Left ventricle myocardium inferior (tissue), 1 donor: ENCODE measurements at places on chromosomes 7 and 10.

GRCh38 chr10:82674036-82674435 is 799.0 kb downstream of the NRG3 start:
- no peak for DNase-seq

GRCh38 chr10:26525586-26525985 is 87.4 kb downstream of the APBB1IP start:
- DNase-seq = no peak

GRCh38 chr10:114706458-114707055 is 48.5 kb upstream of the ABLIM1 start:
- no peak for DNase-seq

DNA sequence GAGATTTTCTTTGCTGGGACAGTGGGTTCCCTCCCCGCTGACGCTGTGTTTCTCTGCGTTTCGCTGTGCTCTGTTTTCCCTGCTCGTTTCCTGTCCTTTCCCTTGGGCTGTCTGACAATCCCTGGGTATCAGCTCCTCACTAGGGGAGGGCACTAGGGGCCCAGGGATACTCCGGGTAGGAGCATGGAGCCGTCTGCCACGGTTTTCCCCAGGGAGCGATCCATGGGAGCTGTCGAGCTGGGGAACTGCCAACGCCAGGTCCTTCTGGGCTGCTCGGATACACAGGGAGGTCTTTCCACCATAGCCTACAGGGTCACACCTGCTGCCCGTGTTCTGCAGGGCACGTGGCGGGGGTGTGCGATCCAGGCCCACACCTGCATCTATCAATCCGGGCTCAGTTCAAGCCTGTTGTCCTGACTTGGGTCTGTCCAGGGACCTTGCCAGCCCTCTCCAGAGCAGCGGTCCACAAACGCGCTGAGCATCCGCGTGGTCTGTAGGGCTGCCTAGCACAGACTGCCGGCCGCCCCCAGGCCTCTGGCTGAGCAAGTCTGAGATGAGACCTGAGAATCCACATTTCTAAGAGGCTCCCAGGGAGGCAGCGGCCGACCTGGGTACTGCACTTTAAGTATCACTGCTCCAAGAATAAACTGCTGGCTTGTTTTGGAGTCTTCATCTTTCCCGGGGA is 263.1 kb downstream of the ELFN1 start:
- DNase-seq = no peak

DNA sequence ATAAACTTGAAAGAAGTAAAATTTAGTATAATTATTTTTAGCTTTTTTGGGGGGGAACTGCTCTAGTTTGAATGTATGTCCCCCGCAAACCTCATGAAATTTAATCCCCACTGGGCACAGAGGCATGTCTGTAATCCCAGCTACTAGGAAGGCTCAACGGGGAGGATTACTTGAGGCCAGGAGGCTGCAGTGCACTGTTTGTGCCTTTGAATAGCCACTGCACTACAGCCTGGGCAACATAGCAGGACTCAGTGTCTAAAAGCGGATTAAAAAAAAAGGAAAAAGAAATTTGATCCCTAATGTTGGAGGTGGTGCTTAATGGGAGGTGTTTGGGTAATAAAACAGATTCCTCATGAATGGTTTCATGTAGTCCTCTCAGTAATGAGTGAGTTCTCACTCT is 43.1 kb upstream of the PHF14 start:
- no peak for DNase-seq

GRCh38 chr10:64733980-64734379 is 1212.8 kb downstream of the REEP3 start:
- no peak for DNase-seq

- DNase-seq = no peak
These were observed 495.1 kb downstream of the AUTS2 start for GRCh38 chr7:70093205-70093904.

GRCh38 chr7:32045228-32045627 is 25.0 kb downstream of the PDE1C start:
- no peak for DNase-seq

GRCh38 chr10:112872728-112873127 is 77.3 kb upstream of the TCF7L2 start:
- no peak for DNase-seq

DNA sequence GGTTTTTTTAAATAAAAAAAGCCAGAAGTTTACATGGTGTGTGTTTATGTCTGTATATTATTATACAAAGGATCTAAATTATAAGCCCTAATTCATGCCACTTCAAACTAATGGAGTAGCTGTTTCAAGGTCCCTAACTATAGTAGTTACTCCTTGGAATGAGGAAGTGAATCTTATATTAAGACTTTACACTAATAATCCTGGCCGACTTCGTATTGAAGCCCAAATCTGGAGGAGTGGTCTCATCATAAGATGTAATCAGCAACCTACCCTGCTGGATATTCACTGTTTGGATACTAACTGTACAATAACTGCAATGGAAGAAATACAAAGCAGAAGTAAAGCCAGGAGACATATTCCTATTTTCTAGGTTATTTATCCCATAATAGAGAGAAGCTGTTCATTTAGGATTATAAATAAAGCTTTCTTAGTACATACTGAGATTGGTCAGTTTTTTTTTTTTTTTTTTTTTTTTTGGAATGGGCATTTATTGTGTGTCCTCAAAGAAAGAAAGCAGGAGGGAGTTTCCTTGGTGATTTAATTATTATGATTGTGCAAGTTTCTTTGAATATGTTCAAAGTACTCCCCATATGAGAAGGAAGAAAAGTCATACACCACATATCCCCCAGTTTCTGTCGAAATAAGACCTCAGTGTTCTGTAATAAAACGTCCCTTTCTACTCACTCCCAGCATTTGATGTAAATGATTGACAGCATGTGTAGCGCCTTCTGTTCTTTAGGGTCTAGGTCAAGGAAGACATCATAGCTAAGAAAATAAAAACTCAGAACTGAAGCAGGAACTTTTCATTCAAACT is 397.8 kb downstream of the EXOC4 start:
- DNase-seq = no peak

GRCh38 chr7:126079151-126079550 is 1149.5 kb upstream of the POT1 start:
- no peak for DNase-seq

DNA sequence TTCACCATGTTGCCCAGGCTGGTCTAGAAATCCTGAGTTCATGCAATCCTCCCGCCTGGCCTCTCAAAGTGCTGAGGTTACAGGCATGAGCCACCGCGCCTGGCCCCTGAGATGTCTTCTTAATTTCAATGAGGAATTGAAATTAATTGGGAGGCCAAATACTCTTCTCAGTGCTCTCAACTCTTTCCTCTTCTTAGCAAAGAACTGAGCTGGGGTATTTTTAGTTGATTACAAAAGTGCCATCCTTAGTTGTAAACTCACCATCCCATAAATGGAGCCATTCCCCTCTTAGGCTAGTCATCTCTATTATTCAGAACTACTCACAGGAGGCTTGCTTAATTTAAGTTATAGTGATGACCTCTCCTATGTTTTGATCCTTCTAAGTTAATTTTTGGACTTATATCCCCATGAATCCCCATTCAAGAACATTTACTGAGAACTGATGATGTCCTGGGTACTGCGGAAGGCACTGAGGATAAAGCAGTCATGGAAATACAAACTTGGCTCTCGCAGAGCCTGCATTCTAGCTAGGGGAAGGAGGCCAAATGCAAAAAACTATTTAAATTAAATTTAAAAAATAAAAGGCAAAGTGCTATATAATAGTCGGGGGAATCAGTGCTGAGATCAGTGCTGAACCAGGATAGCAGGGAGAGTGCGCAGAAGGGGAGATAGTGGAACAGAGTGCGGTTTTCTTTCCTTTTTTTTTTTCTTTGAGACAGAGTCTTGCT is 145.3 kb downstream of the SFMBT2 start:
- no peak for DNase-seq

- DNase-seq = no peak
These were observed 9.3 kb downstream of the TCF7L2 start for GRCh38 chr10:112959207-112959838.

GRCh38 chr10:62437696-62438095 is 63.5 kb downstream of the ZNF365 start:
- no peak for DNase-seq

GRCh38 chr10:52517012-52517411 is 202.9 kb downstream of the DKK1 start:
- DNase-seq = no peak

GRCh38 chr7:19377611-19378344 is 232.6 kb upstream of the FERD3L start:
- no peak for DNase-seq

GRCh38 chr10:23338886-23339285 is 5.7 kb downstream of the C10orf67 start:
- DNase-seq = no peak

DNA sequence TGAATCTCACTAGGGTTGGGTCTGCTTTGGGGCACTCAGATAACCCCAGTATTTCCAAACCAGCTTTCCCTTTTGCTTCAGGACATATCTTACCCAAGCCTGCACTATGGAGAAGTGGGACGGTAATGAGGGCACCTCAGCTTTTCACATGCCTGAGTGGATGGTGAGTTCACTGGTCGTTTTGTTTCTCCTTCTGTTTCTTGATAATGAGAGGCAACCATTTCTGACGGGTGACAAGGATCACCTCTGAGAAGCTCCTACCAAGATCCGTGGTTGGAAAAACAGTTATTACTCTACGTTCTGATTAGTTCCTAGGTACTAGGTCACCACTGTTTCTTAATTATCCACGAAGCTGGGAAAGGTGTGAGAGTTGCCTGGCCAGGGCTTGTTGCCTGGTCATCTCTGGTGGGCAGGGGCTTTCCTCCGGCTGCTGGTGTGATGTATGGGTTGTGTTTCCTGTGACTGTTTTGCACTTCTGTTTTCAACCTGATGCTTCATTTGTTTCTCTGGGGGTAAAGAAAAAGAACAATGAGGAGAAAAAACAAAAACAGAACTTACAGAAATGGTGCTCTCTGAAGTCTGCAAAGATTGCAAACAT is 65.7 kb upstream of the STRIP2 start:
- no peak for DNase-seq

GRCh38 chr7:25857376-25858067 is 294.5 kb upstream of the NFE2L3 start:
- DNase-seq = no peak

DNA sequence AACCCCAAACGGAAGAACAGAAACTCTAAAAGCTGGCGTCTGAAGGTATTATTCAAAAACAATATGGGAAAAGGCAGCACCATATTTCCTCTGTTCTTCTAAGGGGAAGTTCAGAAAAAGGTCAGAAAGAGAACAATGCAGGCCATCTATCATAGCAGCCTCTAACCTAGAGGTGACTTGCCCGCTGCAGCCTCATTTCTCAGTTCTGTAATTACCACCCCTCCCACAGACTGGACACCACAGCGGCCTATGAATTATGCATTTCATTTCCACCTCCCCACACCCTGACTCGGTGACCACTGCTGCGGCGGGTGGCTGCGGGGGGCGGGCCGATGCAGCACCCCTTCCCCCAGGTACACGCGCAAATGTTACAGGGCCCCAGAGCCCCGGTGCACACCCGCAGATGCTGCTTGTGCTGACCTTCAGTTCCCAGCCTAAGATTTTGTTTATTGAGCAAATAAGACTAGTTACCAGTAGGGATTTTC is 125.5 kb downstream of the CLEC2L start:
- peak; percentile 29 for DNase-seq

GRCh38 chr10:128047351-128047750 is 78.9 kb downstream of the MKI67 start:
- peak; percentile 71 for DNase-seq

DNA sequence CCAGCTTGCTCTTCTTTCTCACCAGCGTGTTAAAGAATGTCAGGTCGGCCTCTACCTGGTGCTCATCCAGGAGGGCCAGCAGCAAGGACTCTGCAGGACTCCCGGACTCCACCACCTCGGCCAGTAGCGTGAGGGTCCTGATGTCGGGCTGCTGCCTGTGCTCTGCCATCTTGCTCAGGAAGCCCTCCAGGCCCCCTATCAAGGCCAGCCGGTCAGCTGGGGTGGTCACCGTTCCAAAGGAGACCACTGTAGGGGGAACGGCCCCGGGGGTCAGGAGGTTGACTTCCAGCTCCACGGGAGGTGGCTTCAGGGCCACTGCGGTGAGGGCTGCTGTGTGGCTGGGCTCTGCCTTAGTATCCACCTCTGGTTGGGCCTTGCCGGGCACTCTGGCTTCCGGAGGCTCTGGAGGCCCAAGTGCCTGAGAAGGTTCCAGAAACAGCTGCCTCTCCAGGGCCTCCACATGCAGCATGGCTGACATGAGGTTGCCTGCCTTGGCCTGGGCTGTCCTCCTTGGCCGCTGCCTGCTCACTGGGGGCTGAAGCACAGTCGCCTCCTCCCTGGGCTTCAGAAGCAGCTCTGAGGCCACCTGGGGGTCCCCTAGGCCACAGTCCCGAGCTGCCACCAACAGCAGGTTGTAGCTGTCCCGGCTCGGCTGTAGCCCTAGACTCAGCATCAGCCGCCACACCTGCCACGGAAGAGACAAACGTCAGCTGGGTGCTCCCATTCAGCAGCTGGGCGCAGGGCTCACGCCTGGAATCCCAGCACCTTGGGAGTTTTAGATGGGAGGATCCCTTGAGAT is 13.5 kb downstream of the PTCD1 start:
- DNase-seq = no peak

- DNase-seq = no peak
These were observed 20.7 kb downstream of the PRSS2 start for GRCh38 chr7:142791502-142791901.

DNA sequence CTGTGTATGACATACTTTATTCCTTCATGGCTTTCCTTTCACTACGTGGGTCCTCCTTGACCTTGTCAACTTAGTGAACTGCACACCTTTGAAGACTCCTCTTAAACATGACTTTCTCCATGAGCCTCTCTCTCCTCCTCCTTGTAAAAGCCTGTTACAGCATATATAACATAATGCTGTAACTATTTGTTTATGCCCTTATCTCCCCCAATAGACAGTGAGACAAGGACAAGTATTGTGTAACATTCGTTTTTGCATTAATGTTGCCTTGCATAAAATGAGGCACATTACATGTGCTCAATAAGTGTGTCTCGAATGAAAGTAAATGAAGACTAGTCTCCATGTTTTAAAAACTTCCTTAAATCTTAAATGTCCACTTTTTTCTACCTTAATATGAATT is 4.3 kb upstream of the LAMB1 start:
- no peak for DNase-seq

GRCh38 chr7:130367088-130367755 is 13.1 kb upstream of the CPA1 start:
- no peak for DNase-seq

GRCh38 chr7:96116173-96116572 is 205.7 kb downstream of the SLC25A13 start:
- DNase-seq = no peak

GRCh38 chr10:71635251-71635866 is 84.2 kb downstream of the C10orf105 start:
- no peak for DNase-seq

GRCh38 chr7:30805081-30805691 is 34.0 kb downstream of the MINDY4 start:
- no peak for DNase-seq
